ENCODE measurements at places on chromosomes 3 and 15.

DNA sequence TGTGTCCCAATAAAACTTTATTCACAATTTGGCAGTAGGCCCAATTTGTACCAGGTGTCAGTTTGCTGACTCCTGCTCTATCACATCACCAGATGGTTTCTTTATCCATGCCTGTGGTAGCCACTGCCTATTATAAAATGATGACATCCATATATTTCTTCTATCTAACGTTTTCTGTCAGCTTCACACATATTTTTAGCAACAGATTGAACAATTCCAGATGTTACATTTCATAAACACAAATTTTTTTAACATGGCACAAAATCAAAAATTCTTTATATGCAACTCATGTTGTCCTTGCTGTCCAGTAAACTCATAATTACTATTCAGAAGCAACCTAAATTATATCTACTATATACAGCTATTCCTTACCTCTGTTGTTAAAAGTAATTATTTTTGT, 1371.6 kb downstream of the NSUN3 start:
- DNase-seq: no peak

DNA sequence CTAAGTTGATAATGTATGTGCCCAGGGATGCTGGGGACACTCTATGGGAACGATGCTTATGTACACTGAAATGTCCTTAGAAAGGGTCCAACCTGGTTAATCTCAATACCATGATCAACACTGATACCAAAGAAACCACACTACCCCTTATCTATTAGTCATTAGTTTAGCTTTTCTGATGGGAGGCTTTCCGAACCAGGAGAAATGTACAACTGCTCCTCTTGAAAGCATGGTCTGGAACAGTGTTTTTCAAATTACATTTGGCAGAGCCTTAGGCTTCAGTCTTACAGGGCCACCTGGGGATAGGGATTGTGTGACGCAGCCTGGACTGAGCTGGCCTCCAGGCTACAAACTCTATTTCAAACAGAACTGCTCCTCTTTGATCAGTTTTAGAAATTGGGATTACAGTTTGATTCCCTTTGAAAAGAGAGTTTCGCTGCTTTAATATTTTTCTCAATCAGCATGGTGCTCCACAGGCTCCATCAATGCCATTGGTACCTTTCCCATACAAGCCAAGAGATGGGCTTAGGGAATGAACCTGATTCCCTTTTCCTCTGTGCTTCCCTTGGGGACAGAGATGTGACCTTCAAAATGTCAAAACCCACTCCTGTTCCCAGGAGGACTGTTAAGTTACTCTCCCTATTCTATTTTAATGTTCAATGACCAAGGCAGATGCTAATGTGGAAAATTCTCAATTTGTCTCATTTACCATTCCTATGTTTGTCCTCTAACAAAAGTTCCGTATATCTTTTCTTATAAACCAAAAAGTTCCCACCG, 296.0 kb upstream of the ADAMTS9 start:
- no peak for DNase-seq

- DNase-seq: no peak
Measured at GRCh38 chr3:127448671-127449070, 141.9 kb downstream of the TPRA1 start.

- no peak for DNase-seq
Measured at GRCh38 chr3:4908433-4909156, 70.6 kb upstream of the BHLHE40 start.

GRCh38 chr3:173109143-173109542, 31.9 kb downstream of the SPATA16 start:
- no peak for DNase-seq

DNA sequence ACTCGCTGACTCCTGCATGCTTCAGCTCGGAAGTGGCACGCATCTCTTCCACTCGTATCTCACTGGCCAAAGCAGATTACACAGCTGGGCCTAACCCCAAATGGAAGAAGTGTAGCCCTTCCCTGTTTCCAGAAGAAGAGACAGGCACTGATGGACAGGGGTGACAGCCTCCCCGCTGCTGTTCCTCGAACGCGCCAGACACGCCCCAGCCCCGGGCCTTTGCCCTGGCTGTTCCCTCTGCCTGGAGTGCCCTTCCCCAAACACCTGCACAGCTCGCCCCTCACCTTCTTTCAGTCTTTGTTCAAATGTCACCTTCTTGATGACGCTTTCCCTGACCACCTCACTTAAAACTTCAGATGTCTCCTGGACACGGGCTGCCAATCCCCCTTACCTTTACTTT, 26.0 kb upstream of the CYP11A1 start:
- no peak for DNase-seq

DNA sequence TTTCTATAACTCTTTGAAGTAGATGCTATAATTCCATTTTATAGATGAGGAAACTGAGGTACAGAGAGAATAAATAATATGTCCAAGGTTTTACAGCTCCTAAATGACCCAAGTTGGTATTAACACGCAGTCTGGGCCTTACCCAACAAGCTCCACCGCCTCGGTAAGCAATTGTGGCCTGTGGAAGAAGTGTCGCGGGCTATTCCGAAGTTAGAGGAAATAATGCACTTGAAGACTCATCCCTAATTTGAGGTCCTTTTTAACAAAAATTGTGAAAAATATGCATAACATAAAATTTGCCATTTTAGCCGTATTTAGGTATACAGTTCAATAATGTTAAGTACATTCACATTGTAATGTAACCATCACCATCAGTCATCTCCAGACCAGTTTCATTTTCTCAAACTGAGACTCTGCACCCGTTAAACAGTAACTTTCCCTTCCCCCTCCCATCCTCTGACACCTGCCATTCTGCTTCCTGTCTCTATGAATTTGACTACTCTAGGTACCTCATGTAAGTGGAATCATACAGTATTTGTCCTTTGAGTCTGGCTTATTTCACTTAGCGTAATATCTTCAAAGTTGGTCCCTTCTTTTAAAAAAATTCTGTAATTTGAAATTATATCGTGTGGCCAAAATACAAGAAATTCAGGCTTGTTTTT, 18.2 kb downstream of the IDH3A start:
- no peak for DNase-seq

DNA sequence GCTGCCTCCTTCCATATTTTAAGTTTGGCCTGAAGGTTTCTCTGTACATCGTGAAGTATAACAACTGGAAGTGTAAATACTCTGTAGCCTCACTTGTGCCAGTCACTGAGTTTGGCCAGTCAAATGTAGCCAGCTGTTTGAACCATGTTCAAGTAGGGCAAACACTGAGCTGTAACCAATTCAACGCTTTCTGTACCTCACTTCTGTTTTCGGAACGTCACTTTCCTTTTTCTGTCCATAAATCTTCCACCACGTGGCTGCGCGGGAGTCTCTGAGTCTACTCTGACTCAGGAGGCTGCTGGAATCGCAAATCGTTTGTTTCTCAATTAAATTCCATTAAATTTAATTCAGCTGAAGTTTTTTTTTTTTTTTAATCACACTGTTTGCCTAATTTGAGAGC, 88.8 kb upstream of the RARB start:
- no peak for DNase-seq

DNA sequence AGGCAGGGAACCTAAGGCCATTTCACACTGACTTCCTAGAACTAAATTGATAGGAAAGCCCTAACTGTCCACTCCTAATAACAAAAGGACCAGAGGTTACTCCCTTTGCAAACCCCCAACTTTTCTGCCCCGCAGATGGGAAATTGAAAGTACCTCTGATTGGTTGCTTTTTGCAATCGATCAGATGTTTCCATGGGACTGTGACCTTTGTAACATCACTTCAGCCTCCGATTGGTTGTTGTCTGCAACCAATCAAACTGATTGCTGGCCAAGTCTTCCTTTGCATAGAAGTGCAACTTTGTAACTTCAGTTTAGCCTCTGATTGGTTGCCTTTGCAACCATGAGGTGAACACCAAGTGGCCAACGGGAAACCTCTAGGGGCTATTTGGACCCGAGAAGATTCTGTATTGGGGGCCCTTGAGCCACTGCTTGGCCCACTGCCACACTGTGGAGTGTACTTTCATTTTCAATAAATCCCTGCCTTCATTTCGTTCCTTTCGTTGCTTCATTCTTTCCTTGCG, 11.3 kb upstream of the KNL1 start:
- no peak for DNase-seq

- no peak for DNase-seq
Measured at GRCh38 chr3:38136393-38136776, 542 bp downstream of the ACAA1 start.

DNA sequence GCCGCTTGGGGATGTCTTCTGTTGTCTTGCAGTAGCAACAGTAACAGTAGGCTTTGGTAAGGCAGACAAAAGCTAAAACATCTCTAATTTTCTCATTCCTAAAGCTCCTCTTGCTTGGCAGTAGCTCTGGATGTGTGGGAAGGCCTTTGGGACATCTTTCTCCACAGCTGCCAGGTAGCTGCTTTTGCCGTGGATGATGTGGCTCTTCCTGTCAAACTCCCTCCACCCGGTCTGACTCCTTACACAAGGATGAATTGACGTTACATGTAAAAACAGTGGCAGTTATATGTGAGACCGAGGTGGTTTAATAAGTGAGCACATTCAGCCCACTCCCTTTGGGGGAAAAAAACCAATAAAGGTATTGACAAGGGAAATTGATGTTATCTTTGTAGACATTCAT, 309.1 kb downstream of the TUSC7 start:
- no peak for DNase-seq

GRCh38 chr3:119085070-119085439, 50.4 kb upstream of the IGSF11 start:
- DNase-seq: no peak

GRCh38 chr3:27451251-27451650, 32.9 kb downstream of the SLC4A7 start:
- DNase-seq: no peak

- no peak for DNase-seq
Measured at GRCh38 chr3:136893848-136894443, 31.9 kb downstream of the NCK1 start.

DNA sequence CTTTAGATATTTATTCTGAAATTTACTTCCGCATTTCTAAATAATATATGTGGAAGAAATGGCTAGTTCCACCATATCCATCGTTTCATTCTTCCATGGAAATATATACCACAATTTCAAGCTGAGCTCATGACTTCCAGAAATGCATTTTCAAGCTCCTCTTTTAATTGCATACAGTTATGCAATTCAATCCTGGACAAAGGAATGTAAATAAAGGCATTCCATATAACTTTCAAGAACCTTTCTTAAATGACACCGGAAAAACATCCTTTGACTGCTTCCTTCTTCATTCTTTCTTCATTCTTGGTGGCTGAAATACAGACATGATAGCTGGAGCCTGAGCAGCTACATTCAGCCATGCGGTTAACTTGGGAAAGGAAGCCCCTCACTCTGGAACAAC, 185.2 kb upstream of the GADL1 start:
- DNase-seq: no peak
